Naive thymus-derived CD8-positive, alpha-beta T cell (primary cell): ENCODE measurements at places on chromosomes 3 and 15.

- no peak overlapping the region for H3K27ac ChIP-seq
- H3K27me3 ChIP-seq, result peaks cover 31% of the 10 kb centered on the region
- no peak overlapping the region for H3K4me3 ChIP-seq
- no peaks in the 10 kb centered on the region for H3K36me3 ChIP-seq
Observed at GRCh38 chr15:26967719-26968269, 3.2 kb upstream of the GABRG3 start.

DNA sequence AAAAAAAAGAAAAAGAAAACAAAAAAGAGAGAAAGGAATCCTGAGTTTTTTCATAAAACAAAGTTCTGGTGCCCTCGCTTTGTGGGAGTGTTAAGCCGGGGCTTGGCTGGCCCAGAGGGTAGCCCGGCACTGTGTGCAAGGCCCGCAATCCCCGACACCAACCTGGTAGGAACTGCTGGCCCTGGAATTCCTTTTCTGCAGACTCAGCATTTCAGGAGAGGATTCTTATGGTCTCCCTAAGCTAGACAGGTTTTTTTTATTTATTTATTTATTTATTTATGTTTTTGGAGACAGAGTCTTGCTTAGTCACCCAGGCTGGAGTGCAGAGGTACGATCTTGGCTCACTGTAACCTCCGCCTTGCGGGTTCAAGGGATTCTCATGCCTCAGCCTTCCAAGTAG is 238.8 kb downstream of the PDCD6IP start:
- H3K4me3 ChIP-seq, result no peak overlapping the region
- H3K27ac ChIP-seq, result no peak overlapping the region
- no peak for DNase-seq
- H3K36me3 ChIP-seq, result no peaks in the 10 kb centered on the region
- no peaks in the 10 kb centered on the region for H3K27me3 ChIP-seq

- no peak overlapping the region for H3K4me3 ChIP-seq
- H3K27me3 ChIP-seq, result no peaks in the 10 kb centered on the region
- no peaks in the 10 kb centered on the region for H3K4me1 ChIP-seq
Observed at GRCh38 chr3:52062505-52062904, 6.1 kb upstream of the DUSP7 start.

DNA sequence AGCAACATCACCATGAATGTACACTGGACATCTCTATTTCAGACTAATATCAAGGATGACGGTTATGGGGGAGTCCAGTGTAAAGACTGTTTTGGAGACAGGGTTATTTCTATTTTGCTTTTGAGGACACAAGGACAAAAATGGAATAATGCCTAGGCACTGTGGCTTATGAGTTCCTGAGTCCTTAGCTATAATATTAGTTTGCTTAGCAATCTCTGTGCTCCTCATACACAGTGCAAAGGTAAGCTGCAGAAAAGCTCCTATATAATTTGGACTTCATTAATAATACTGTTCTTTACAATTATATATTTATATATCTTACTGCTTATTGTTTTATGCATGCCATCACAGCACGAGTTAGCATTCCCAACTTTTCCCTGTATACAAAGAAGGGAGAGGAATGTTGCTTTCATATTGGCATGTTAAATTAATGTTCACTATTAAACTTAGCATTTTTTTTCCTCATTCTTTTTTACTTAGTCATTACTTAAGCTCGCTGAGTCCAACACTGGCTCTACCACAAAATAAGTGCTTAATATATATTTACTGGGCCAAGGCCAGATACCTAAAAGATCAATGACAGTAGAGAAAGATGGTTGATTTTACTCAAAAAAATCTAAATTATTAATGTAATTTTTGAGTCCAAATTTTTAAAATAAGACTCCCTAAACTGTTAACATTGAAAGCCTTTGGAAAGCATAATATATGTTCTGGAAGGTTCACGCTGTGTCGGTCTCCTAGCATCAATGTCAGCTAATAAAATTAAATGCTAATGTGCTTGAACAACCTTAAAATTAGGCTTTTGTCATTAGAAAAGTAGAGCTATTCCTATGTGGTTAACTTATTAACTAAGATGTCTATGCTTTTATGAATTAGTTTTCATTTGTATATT is 13.8 kb downstream of the THBS1 start:
- H3K4me1 ChIP-seq, result peaks cover 7% of the 10 kb centered on the region
- no peaks in the 10 kb centered on the region for H3K36me3 ChIP-seq
- DNase-seq, result no peak
- H3K4me3 ChIP-seq, result no peak overlapping the region
- H3K27ac ChIP-seq, result no peak overlapping the region
- no peaks in the 10 kb centered on the region for H3K27me3 ChIP-seq

- peaks cover 37% of the 10 kb centered on the region for H3K36me3 ChIP-seq
- peak overlapping the region; percentile 81 for H3K4me3 ChIP-seq
- H3K4me1 ChIP-seq, result peaks cover 67% of the 10 kb centered on the region
Observed at GRCh38 chr3:150412561-150413231, 4.6 kb downstream of the TSC22D2 start.

DNA sequence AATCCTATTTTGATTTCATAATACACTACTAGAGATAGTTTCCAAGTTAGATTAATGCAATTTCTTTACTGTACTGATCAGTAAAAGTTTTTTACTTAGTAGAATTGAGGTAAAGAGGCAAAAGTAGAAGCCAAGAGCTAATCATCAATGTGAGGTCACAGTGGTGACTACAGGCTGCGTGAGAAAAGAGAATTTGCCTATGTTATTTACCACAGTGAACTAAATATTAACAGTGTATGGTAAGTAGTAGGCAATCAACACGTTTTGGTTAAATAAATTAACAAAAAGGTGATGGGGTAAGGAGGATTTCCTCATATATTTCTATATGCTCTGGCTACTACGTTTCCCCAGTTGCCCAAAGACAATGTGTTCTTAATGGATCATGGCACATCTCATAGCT is 202.2 kb upstream of the CMC1 start:
- peaks cover 4% of the 10 kb centered on the region for H3K27me3 ChIP-seq
- H3K4me1 ChIP-seq, result no peaks in the 10 kb centered on the region
- no peak overlapping the region for H3K4me3 ChIP-seq
- DNase-seq, result no peak
- no peak overlapping the region for H3K27ac ChIP-seq

GRCh38 chr3:150922611-150923010 is 17.4 kb upstream of the MINDY4B start:
- H3K27ac ChIP-seq, result no peak overlapping the region
- H3K27me3 ChIP-seq, result peaks cover 10% of the 10 kb centered on the region
- H3K4me1 ChIP-seq, result peaks cover 13% of the 10 kb centered on the region
- no peaks in the 10 kb centered on the region for H3K36me3 ChIP-seq
- no peak for DNase-seq

GRCh38 chr3:123340336-123340735 is 108.6 kb downstream of the ADCY5 start:
- no peak overlapping the region for H3K4me3 ChIP-seq
- no peaks in the 10 kb centered on the region for H3K36me3 ChIP-seq
- no peak overlapping the region for H3K27ac ChIP-seq
- H3K27me3 ChIP-seq, result no peaks in the 10 kb centered on the region
